Activated CD4-positive, CD25-positive, alpha-beta regulatory T cell treated with anti-CD3 and anti-CD28 coated beads, Interleukin-2, amount 50 U/mL, for 24 hours (primary cell): ENCODE measurements at places on chromosomes 2 and 18.
A peak's percentile ranks its signal among the peaks of the same experiment; 100 is the strongest.

- peak; percentile 38 for ATAC-seq
Measured at GRCh38 chr2:152189622-152190495, 14.3 kb upstream of the STAM2 start.

DNA sequence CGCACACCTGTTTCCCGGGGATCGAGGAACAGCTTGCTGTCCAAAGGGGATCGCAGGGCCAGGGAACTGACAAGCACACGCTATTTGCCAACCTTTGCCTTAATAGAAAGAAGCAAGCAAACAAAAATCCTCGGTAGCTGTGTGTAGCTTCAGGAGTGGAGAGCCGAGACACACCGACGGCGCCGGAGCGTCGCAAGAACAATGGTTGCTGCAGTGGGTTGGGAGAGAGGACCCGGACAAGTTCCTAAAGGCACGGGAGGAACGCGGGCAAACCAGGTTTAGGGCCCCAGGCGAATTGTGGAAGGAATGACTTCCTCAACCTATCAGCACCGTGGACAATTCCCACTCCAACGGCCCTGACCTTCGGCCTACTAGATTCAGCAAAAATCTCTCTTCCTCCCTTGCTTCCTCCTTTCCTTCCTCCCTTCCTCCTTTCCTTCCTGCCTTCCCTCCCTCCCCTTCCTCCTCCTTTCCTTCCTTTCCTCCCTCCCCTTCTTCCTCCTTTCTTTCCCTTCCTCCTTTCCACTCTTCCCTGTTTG, 4.9 kb upstream of the NEUROD1 start:
- no peak for ATAC-seq

DNA sequence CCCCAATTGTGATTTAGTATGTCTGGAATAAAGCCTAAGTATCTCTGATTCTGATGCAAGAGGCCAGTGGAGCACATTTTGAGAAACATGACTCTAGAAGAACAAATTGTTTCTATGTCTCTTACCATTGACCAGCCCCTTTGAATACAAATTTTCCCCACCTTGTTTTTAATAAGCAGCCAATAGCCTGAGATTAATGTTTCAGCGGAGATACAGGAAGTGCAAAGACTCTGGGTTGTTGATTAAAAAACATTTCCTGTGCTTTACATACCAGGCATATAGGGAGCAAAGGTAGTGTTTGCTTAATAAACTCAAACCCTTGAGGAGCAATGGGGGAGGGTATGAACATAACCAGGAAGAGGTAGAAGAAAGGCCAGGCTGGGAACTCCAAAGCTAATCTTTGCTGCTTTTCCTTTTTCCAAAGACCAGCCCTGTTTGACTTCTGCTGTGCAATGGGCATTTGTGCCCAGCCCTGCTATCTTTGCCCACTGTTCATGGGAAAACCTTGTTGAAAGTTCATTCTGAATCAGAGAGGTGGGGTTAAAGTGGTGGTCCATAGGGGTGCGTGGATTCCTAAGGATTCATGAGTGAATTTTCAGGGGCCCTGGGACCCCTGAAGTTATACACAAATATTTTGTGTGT, 29.3 kb downstream of the UPP2 start:
- no peak for ATAC-seq

DNA sequence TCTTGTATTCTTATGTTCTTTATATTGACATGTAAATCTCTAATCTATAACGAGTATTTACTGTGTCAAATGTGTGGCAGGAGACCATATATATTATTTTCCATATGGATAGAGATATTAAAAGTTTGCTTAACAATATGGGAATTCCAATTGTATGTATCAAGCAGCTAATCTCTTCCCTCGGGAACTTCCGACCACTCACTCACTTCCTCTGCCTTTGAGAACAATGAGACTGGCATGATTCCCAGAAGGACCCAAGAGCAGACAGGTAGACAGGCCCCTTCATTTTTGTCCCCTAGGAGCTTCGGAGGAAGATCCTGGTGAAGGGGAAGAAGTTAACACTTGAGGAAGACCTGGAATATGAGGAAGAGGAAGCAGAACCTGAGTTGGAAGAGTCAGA, 24.1 kb downstream of the PLCD4 start:
- no peak for ATAC-seq

- no peak for ATAC-seq
Measured at GRCh38 chr2:27421660-27422250, 6.7 kb upstream of the NRBP1 start.
